ENCODE measurements at places on chromosomes 7 and 10.

GRCh38 chr10:67852761-67853160 is 14.8 kb upstream of the DNAJC12 start:
- no peak for DNase-seq

- DNase-seq = no peak
These were observed 91.0 kb upstream of the STRIP2 start for GRCh38 chr7:129343099-129343700.

GRCh38 chr7:27560706-27561235 is 101.9 kb downstream of the HIBADH start:
- DNase-seq = no peak

GRCh38 chr10:117936566-117936965 is 110.2 kb downstream of the RAB11FIP2 start:
- no peak for DNase-seq

DNA sequence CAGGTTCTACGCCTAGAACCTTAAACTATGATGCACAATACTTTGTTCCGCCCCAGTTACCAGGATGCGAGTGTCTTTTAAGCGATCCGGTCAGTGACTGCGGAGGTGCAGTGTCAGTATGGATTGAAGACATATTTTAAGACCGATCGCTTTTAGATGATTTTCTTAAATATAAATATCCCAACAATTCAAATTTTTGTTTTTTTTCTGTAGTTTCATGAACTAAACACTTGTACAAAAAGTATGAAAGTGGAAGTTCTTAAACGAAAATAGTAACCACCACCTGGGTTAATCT is 835 bp downstream of the COMMD3 start:
- peak; percentile 14 for DNase-seq
